ENCODE measurements at places on chromosomes 1 and 21.

DNA sequence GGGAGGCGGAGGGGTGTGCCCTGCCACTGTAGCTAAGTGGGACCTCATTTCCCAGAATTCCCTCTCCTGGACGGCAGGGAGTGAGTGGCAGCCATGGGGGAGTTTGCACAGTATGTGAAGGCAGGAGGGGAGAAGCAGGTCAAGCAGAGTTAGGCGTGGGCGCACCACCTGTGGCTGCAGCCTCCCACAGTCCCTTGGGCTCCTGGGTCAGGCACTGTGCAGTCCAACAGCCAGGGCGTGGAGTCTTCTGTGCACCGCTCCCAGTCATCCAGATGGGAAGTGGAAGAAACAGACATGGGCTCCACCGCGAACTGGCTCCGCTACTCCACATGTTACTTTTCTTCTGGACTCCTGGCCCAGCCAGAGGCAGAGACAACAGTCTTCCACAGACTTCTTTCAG, 85.4 kb upstream of the TIAM1 start:
- no peak for DNase-seq

GRCh38 chr1:200022239-200022804, 5.2 kb upstream of the NR5A2 start:
- DNase-seq, result no peak

DNA sequence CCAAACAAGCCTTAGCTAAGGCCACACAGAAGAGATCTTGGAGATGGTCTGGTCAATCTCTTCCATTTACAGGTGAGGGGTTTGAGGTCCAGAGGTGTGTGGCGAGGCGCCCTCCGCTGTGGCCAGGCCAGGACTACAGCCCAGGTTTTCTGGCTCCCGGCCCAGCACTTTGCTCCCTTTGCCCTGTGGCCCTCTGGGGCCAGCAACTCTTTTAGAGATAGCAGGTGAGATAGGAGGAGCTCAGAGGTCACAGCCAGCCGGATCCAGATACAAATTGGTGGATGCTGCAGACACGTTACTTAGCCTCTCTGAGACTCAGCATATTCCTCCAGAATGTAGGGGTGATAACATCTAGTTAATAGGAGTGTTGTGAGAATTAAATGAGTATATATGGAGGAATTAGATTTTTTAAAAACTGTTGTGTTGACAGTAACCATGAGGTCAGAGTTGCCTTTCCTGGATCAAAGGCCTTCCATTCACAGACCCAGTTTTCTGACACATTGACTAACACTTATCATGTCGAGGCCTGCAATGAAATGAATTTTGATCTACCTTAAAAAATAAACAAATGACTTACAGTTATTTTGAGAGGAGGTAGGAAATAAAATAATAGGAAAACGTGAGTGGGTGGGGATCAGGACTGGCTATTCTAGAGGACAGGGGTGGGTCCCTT, 16.6 kb downstream of the TEX35 start:
- no peak for DNase-seq

DNA sequence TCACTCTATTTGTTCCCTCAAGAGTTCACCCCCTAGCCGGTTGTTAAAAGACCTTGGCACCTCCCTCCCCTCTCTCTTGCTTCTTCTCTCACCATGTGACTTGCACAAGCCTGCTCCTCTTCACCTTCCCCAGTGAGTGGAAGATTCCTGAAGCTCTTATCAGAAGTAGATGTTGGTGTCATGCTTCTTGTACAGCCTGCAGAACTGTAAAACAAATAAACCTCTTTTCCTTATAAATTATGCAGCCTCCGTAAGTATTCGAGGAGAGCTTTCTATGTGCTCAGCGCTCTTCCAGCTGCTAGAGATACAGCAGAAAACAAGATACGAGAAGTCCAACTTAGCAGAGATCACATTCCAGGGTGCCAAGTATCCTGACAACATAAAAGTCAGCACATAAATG, 147.0 kb upstream of the RUNX1 start:
- DNase-seq, result no peak

- no peak for DNase-seq
These were observed 773 bp downstream of the RABIF start for GRCh38 chr1:202888221-202888530.

- DNase-seq, result no peak
These were observed 171.4 kb upstream of the HMGB4 start for GRCh38 chr1:33692206-33693188.

DNA sequence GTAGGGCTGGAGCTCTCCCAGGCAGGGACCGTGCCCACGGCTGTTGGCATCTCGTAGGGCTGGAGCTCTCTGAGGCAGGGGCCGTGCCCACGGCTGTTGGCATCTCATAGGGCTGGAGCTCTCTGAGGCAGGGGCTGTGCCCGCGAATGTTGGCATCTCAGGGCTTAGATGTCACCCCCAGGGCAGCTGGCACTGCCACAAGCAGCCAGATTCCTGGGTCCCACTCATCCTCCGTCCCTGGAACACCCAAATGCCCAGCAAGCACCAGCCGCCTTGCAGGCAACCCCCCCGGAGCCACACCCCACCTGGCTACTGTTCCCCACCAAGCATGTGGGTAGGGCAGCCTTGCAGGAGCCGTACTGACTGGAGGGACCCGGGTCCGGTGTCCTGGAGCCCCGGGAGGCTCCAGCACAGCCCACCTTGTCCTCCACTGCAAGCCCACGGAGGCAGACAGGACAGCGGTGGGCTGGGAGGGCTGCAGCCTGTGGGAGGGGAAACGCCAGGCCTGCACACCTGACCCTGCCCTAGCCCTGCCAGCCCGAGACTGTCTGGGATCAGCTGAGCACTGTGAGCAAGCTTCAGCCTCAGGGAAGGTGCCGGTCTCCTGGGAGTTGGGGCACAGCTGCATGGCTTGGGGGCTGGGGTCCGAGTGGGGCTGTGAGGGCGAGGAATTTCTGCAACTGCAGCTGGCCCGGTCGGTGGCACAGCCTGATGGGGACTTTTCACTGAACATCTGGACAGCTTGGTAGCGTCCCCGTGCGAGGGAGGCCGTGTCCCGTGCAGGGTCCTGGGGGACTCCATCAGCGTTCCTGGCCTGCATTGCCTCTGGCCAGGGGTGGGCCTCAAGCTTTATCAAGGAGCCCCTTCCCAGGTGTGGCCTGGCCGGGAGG, 53.6 kb downstream of the COL18A1 start:
- DNase-seq, result no peak

GRCh38 chr1:214224611-214225354, 56.2 kb upstream of the SMYD2 start:
- no peak for DNase-seq

DNA sequence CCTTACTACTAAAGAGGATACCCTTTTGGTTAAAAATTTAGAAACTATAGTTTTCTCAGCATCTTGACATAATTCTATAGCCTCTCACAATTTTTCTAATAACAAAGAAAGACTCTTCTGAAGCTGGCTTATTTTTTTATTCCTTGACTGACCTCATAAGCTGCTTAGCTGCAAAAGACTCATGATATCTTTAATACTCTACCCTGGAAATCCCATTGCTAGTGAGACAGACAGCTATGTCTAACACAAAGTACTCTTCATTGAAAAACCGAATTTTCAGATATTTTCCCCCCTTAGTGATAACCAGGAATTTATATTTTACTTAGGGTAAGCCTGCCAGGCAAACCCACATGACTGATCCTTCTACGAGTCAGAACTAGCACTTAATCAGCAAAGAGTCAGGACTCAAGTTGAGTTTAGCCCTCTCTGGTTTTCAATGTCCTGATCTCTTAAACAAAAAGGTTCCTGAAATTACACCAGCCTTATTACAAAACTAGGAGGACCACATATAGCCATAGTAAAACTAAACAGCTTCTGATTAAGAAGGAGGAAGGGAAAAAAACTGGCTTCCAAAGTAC, 56.9 kb downstream of the ENAH start:
- no peak for DNase-seq

- DNase-seq, result no peak
These were observed 20.9 kb upstream of the MAN1A2 start for GRCh38 chr1:117346206-117346928.

GRCh38 chr1:77265180-77265579, 16.6 kb upstream of the AK5 start:
- no peak for DNase-seq

- no peak for DNase-seq
These were observed 4.9 kb downstream of the B3GALT2 start for GRCh38 chr1:193181536-193181935.

DNA sequence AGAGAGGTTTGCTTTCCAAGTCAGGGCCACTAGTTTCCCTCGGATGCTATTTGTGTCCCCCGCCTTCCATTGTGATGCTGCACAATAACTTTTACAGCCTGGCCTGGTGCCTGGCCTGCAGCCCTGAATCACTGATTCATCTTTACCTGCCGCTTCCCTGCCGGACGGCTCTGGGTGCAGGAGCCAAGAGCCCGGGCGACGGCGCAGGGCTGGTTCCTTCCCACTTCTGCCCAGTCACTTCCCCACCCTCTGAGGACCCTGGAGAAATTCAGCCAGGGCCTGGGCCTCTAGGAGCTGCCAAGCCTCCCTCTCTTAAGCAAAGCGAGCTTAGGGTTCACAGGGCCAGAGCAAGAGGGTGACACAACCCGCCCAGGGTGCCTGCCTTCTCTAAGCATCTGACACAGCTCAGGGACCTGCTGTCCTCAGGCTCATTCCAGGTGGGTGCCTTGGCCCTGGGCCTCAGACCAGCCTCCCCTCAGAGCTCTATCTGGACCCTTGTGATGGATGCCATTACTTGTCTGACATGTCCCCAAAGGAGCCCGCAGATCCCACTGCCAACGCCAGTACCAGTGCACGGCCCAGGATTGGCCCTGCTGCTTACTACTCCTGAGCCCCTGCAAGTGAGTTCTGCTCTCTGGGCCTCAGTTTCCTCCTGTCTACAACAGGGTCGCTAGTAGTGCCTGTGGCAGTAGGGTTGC, 381.0 kb upstream of the VAMP3 start:
- DNase-seq, result no peak

GRCh38 chr1:97137862-97138514, 416.4 kb downstream of the PTBP2 start:
- DNase-seq, result no peak

GRCh38 chr1:87121711-87122163, 206.9 kb upstream of the LMO4 start:
- DNase-seq, result no peak

DNA sequence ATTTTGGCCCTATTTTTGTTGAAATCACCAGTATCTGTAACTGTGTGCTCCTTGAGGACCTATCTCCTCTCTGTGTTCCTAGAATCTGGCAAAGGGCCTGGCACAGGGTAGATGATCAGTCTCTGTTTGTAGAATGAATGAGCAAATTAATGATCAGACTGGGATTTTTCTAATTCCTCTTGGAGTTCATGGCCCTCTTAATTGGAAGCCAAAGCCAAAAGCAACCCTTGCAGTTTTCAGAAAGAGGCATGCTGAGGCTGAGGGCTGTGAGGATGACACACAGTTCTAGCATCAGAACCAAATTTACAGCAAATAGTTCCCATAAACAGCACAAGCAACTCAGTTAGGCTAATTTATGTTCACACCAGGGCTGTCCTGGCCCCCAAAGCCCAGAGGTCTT, 111.1 kb upstream of the BEND5 start:
- no peak for DNase-seq

DNA sequence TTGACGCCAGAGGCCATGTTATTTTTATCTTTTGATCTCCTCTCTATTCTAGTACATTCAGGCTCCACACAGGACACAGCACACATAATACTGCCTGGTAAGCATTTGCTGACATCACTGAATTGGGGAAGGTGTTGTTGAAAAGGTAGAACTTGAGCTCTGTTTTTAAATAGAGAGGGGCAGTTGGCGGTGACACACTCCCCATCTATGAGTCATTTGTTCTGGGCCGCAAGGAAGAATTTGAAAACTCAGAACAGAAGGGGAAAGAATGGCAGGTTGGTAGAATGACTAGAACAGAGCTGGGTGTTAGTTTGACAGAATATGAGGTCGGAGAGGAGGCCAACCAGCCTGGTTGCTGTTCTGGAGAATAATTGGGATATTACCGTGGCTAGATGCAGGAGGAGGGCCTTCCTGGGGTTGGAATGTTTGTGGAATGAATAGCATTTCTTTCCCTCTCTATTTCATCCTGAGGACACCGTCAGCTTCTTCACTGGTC, 52.1 kb upstream of the ERRFI1 start:
- no peak for DNase-seq

DNA sequence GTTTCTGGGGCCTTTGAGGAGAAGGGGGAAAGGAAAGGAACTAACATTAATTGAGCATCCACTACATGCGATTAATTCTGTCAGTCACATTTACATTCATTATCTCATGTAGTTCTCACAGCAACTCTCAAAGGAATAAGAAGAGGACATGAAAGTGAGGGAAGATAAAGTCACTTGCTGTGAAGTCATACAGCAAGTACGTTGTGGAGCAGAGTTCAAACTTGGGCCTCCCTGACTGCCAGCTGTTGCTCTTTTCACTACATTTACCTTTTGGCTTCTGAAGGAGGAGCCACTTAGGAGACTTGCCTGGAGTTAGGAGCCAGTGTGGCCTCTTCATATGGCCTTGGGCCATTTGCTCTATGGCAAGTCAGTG, 6.2 kb downstream of the ZNF691 start:
- no peak for DNase-seq

- no peak for DNase-seq
These were observed 2.5 kb upstream of the RCSD1 start for GRCh38 chr1:167627615-167627864.

- no peak for DNase-seq
These were observed at the start of gene TTC39A for GRCh38 chr1:51330331-51331201. TSS of gene TTC39A (minus strand) at chr1:51330562. CDS start at chr1:51330477, 85 bp downstream.

GRCh38 chr1:235161685-235162327, 756 bp upstream of the RBM34 start:
- no peak for DNase-seq

DNA sequence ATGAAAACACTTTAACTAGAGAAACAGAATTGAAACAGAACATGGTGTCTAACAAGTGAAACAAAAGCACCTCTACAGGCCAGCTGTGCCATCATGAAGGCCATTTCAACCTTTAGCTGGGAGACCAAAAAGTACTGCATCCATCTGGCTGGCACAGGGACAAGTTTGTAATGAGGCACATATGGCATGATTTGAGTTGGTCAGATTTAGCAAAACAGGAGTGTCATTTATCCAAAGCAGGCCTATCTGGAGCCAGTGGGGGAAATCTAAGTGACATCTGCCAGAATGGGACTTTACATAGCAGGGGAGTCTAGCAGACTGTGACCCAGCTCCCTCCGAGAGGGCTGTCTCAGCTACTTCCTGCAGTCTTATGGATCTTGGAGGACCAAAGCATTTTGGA, 51.9 kb downstream of the DNTTIP2 start:
- no peak for DNase-seq

DNA sequence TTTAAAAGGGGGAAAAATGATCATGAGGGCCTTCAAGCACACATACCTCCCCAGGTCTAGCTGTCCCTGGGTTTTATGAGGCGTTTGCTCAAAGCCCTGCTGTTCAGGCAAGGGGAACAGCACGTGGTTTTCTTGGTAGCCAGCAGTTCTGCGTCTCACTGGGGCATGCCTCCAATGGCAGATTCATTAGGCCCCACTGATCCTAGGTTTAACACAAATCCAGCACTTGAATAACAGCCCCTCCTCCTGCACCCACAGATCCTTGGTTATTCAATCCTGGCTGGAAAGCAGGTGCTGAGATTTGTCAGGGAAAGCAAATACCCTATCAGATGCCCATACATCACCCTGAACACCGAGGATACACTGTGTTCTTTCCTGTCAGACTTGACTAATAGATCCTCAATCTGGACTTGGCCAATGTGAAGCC, 106.4 kb downstream of the ZC3H11B start:
- DNase-seq, result no peak

- DNase-seq, result no peak
These were observed 15.8 kb downstream of the KMO start for GRCh38 chr1:241548008-241548407.

- no peak for DNase-seq
These were observed 8.1 kb upstream of the RNF187 start for GRCh38 chr1:228478912-228479711.

All from effector memory CD4-positive, alpha-beta T cell (primary cell).